ENCODE measurements at places on chromosomes 5 and 9.
A peak's percentile ranks its signal among the peaks of the same experiment; 100 is the strongest.

- no peak for DNase-seq
These were observed 96.5 kb upstream of the SLCO6A1 start for GRCh38 chr5:102595332-102595731.

DNA sequence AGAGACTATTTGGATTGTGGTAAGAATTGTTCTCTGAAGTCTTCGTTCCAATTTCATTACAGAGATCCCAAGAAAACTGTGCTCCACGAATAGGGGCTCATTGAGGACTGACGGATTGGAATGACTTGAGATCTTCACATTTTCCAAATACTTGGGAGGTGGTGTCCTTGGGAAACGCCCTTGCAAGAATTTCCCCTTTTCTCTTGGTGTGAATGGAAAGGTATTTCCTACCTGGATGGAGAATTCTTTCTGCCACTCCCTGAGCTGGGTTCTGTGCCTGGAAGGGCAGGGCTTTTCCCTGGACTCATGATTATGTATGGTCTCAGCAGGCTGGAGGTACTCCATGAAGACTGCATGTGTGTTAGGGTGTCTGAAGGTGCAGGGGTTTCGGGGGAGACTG is 53.9 kb downstream of the SNX18 start:
- no peak for DNase-seq

DNA sequence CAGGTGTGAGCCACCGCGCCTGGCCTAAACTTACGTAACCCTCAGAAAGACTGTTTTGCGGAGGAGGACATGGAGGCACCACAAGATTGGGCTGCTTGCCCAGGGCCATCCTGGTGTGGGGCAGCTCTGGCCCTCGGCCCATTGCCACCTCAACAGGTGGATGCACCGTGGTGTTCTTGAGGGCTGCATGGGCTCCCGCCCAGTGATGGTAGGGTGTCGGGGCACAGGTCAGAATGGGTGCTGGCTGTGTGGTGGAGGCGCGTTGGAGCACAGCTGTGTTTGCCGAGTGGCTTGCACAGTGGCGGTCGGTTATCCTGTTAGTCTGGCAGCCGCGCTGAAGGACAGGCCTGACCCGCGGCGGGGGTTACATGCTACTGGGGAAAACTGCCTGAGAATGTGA is 196.9 kb downstream of the CACNA1B start:
- DNase-seq: no peak

DNA sequence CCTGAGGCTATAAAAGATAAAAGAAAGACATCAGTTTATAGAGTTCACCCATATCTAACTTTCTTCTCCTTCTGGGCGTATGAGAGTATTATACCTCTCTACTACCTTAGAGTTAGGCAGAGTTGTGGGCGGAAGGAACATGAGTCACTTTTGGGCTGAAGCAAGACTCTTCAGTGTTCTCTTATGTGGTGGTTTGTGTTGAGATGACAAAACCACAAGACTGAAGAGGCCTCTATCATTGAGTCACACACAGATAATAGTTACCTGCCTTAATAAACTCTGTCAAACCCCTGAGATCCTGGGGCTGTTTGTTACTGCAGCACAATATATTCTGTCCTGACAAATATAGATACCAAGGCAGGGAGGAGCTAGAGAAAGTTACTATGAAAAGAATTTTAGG is 184.2 kb downstream of the EFNA5 start:
- DNase-seq: peak; percentile 59

DNA sequence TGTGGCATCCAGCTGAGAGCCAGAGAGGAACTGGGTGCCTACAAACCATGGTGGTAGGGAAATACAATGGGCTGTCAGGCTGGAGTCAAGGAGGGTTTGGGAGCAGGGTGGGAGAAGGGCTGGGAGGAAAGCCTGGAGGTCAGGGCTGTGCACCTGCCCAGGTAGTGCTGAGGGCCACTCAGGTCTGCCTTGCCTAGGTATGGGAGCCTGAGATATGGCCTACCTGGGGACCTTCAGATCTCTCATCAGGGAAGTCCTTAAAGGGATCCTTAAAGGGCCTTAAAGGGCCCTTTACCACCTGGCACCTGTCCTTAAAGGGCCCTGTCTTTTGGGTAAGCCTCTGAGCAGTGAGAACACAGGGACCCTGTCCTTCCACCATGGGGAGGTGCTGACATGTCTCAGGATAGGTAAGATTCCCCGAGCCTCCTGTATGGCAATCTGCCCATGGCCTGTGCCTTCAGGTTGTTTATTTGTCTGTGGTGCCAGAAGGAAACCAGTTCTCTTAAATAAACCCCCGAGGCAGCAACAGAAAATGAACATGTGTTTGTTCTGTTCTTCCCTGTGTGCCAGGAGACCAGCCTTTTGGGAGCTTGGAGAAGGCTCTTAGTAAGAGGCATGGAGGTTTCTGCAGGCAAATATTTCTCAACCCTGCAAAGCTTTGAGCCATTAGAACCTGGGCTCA is 23.3 kb downstream of the SLC25A48 start:
- DNase-seq: no peak

GRCh38 chr9:108194154-108194553 is 661.6 kb downstream of the ACTL7B start:
- DNase-seq: no peak

DNA sequence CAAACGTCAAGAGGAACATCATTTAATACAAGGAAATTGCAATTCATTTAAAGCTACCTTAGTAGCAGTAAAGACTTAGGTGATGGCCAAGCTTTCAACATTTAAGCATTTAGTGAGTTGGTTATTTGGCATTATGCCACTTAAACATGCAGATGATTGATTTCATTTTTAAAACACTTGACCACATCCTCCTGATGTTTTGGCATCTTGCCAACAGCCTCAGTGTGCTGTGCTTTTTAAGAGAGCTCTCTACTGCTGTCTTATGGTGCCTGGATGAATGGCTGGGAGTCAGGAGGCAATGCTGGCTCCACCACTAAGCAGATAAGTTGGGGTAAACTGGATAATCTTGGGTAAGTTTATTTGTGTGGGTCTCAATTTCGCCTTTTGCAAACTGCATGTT is 364.5 kb downstream of the MAN2A1 start:
- peak; percentile 21 for DNase-seq

DNA sequence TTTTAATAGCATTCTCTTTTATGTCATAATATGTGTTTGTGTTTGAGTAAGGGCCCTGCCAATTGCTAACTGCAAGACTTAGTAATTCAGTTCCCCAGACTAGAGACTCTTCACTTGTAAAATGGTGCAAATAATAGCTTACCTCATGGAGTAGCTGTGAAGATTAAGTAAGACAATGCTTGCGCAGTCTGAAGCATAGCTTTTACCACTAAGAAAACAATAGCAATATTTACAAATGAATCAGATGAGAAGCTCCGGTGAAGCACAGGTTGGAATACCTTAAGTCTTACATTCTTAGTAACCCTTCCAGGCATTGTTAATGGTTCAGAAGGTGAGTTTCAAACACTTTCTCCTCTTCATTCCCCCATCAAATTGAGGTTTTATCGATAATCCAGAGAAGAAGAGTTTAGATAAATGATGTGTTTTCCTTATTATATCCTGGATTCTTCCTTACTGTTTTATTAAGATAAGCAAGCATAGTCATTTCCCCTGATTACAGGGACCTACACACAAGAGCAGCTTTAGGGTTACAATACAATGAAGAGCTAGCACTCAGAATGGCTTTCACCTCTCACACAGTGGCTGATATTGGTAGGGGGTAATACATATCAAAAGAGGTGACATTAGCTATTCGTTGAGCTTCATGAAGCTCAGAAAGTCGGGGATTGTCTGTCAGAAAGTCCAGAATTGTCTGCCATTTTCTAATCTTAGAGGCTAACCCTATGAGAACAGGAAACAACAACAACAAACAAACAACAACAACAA is 96.4 kb upstream of the EDIL3 start:
- DNase-seq: no peak

DNA sequence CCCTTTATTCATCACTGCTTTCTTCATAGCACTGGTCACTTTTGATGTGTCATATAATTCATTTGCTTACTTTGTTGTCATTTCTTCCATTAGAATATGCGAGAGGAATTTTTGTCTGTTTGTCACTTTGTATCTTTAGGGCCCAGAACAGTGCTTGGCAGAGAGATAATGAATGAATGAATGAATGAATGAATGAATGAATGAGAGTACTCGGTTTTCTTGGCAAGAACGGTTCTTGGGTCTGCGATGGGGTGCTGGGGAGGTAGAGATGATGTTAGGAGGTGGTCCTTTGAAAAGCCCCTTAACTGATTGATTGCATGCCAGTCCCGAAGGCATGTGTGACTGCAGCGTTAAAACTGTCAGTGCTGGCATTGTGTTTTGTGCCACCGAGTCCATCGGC is 52.4 kb upstream of the LRRTM2 start:
- DNase-seq: no peak

GRCh38 chr5:61228691-61229280 is 66.5 kb upstream of the SMIM15 start:
- peak; percentile 52 for DNase-seq

DNA sequence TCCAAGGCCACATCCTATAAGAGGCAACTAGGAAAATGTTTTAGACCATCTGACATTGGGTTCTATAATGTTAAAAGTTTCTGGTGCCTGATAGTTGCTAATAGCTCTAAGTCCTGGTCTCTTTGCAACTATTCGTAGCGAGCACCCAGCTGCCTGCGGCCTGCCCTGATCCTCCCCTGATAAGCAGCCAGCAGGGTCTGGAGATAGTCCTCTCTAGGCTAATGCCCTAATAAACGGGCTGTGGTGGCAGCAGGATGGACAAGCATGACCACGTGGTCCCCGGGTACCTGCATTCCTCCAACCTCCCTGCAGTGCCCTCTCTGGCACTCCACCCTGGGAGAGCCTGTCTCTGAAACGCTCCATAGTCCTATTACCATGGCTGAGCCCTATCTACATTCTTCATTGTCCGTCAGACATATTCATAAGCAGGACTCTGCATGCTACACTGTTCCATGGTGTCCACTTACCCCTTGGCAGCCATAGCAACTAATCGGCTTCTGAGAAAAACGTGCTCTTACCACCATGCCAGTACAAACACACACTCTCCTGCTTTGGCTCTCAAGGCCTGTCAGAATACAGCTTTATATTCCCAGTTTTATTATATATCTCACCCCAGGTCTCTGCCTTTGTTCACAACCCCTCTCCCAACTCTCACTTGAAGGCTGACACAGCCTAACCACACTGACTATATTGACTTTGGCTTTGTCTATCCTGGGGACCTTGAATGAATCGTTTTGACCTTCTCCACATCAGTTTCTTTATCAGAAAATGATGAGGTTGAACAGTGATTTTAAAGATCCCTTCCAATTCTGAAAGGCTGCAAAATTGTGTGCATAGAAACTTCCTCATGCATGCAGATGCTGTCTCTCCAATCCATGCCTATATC is 49.9 kb upstream of the DAPK1 start:
- no peak for DNase-seq

- DNase-seq: no peak
These were observed 289.6 kb downstream of the SEC61B start for GRCh38 chr9:99511723-99512122.

DNA sequence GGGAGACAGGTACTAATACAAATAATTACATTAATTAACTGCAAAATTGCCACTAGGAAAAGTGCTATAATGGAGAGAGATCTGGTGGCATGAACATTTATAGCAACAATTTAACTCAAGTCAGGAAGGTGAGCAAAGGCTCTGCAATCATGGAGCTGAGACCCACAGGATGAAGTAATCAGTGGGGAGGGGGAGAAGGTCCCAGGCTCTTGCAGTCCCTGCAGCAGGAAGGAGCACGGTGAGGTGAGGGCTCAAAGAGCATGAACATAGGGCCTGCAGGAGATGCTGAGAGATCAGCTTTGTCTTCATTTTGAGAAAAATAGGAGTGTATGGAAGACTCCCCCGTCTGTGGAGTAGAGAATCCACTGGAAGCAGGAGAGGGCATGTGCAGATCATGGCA is 6.5 kb downstream of the PTPN3 start:
- no peak for DNase-seq

GRCh38 chr5:57911438-57911837 is 428.8 kb upstream of the ACTBL2 start:
- peak; percentile 21 for DNase-seq

DNA sequence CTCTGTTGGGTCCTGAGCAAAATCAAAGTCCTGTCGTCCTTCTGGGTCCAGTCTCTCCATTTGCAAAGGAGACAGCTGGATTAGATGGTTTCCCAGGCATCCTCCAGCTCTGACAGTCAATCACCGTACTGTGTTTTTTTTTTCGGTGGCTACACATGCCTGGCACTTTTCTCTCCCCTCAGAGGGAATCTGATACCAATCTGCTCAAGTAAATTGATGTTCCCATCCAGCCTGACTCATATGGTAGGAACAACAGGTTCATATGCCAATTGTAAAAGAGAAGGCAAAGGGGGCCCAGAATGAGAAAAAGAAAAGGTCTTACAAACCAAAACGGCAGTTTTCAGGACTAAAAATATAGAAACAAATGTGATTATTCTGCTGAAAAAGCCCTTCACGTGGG is 1.2 kb downstream of the FBXO10 start:
- DNase-seq: peak; percentile 41

DNA sequence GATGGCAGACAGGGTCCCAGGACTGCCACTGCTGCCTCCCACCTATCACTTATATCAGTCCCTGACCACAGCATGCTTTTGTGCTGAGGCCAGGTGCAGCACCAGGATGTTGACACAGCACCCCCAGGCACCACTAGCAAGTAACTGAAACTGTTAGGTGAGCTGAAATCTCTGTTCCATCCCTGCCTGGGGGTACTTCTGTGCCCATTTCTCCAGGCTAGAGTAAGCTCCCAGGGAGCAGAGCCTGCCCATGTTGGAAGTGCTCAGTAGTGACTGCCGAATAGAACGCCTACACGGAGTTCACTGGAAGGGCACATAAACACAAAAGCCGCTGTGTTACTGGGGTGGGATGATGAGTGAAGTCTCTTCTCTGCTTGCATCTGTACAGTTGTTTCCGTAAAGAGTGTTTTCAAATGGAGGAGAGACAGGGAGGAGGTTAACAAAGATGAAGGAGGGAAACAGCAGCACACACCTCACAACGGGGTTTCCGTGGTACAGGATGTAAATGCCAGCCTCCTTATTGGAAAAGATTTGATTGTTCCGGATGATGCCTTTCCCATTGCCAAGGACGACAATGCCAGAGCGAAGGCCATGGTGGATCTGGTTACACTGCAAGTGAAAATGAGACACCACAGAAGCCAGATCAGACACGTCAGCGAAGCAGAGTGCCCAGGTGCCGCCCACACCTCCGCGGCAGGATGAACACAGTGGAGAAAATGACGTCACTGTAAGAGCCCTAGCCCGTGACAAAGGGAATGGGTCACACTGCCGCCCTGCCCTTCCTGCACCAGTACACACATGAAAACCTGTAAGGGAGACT is 43.1 kb downstream of the POLR1E start:
- DNase-seq: peak; percentile 16
